ENCODE measurements at places on chromosomes 2 and 18. TPM values are rescaled to one million over a fixed set of nuclear protein-coding genes. Genes with fewer than 3 reads are reported as not detected.

The BOLL gene
- total RNA-seq: not detected

The NPPC gene
- not detected for total RNA-seq

The WNT10A gene
- total RNA-seq: not detected

The ZBTB7C gene
- total RNA-seq: 35.2 TPM

The DLGAP1 gene
- 5.8 TPM for total RNA-seq

The TEX44 gene
- total RNA-seq: not detected

The NEB gene
- total RNA-seq: 3.8 TPM

The DOK1 gene
- 49.6 TPM for total RNA-seq

The CLEC4F gene
- total RNA-seq: not detected

The UGT1A5 gene
- total RNA-seq: not detected

The ASB18 gene
- total RNA-seq: not detected

- H3K27ac ChIP-seq: no peak overlapping the region
- no peaks in the 10 kb centered on the region for H3K4me1 ChIP-seq
- no peaks in the 10 kb centered on the region for H3K27me3 ChIP-seq
- DNase-seq: no peak
These were observed 28.9 kb upstream of the HDAC4 start for GRCh38 chr2:239429473-239430350.

DNA sequence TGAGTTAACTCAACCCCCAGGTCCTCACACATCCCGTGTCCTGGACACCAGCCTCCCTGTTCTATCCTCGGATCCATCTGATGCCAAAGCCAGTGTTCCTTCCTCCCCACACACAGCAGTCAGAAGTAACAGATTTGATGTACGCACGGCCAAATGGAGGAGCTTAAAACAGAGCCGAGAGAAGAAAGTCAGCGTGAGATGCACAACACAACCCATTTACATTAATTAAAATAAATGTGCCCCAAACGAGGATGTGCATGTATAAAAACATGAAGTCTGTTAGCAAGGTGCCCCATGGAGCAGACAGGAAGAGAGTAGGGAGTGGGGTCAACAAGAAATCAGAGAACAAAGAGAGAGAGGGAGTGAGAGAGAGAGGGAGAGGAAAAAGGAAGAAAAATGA lies 191.2 kb downstream of the HAUS1 start:
- no peaks in the 10 kb centered on the region for H3K27me3 ChIP-seq
- no peaks in the 10 kb centered on the region for H3K36me3 ChIP-seq
- H3K4me1 ChIP-seq: no peaks in the 10 kb centered on the region

GRCh38 chr2:161379740-161380139 lies 36.4 kb upstream of the TBR1 start:
- no peaks in the 10 kb centered on the region for H3K36me3 ChIP-seq
- H3K27me3 ChIP-seq: no peaks in the 10 kb centered on the region
- H3K27ac ChIP-seq: no peak overlapping the region
- no peaks in the 10 kb centered on the region for H3K4me1 ChIP-seq
- DNase-seq: no peak

DNA sequence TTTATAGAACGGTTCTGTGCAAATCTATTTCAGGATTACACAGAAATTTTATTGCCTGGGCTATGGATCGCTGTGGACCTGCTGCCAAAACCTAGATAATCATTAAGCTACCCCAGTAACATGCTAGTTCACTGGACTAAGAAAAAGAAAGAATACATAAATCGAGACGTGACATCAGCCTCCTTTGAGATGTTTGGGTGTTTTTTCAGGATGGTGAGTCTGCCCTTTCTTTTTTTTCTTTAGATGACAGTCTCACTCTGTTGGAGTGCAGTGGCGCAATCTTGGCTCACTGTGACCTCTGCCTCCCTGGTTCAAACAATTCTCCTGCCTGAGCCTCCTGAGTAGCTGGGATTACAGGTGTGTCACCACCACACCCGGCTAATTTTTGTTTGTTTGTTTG lies 52.0 kb downstream of the FHOD3 start:
- H3K27me3 ChIP-seq: no peaks in the 10 kb centered on the region
- H3K4me1 ChIP-seq: peaks cover 7% of the 10 kb centered on the region
- no peaks in the 10 kb centered on the region for H3K36me3 ChIP-seq
- H3K4me3 ChIP-seq: no peak overlapping the region
- H3K27ac ChIP-seq: no peak overlapping the region

DNA sequence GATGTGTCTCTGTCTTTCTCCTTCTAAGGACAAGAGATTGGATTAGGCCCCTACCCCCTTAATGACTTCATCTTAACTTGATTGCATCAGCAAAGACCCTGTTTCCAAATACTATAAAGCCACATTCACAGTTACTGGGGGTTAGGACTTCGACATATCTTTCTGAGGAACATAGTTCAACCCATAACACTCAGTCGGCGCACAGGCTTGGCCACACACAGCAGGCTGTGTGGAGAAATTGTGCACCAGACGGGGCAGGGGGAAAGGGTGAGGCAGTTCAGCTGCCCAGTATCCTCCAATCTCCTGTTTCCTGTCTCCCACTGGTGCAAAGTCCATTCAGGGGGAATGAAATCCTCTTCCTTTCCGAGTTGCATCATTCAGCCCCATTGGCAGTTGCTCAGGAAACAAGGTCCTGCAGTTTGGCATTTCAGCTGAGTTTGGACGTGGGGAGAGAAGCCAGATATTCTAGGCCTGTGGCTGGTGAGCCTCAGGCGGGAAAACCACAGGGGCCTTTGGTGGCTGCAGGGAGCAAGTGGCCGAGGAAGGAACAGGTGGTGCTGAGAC lies 9.4 kb upstream of the RAPGEF4 start:
- H3K4me3 ChIP-seq: no peak overlapping the region
- no peak for DNase-seq
- H3K27me3 ChIP-seq: no peaks in the 10 kb centered on the region
- no peaks in the 10 kb centered on the region for H3K4me1 ChIP-seq
- no peaks in the 10 kb centered on the region for H3K36me3 ChIP-seq

- no peaks in the 10 kb centered on the region for H3K27me3 ChIP-seq
- H3K4me1 ChIP-seq: no peaks in the 10 kb centered on the region
- no peak overlapping the region for H3K4me3 ChIP-seq
- H3K36me3 ChIP-seq: no peaks in the 10 kb centered on the region
These were observed 197.6 kb downstream of the LDLRAD4 start for GRCh38 chr18:13416208-13416607.

DNA sequence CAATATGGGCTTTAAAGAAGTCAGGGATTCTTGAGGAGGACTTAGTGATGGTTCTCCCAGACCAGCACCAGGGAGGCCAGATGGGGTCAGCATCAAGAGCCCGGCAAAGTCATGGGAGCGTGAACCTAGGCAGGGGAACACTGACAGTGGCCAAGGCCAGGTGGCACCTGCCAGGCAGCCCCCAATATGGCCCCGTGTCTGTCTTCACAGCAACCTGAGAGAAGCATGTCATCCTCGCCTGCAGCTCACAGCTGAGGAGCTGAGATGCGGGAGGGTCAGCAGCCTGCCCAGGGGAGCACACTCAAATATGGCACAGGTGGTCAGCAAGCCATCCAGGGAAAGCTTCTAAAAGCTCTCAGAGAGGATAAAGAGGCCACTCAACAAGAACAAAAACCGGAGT lies 105.7 kb upstream of the GPC1 start:
- no peak for DNase-seq
- no peak overlapping the region for H3K4me3 ChIP-seq
- no peaks in the 10 kb centered on the region for H3K4me1 ChIP-seq
- no peak overlapping the region for H3K27ac ChIP-seq
- no peaks in the 10 kb centered on the region for H3K27me3 ChIP-seq

DNA sequence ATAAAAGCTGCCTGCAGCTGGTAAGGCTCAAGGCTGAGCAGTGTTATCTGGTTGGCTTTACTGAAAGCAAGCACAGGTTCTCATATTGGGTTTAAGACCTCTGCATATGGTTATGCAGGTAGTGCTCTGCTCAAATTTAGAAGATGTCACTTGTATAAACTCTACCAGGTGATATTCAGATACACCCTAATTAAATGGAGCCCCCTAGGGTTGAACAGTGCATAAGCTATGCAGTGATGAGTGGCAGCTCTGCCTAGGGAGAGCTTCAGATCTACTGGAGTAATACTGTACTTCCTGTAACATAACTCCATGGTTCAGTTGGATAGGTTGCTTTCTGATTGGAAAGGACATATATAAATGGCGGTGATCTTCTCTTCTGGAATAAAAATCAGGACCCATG lies 222.7 kb downstream of the CYRIA start:
- no peak overlapping the region for H3K27ac ChIP-seq
- H3K4me1 ChIP-seq: no peaks in the 10 kb centered on the region
- H3K27me3 ChIP-seq: no peaks in the 10 kb centered on the region
- DNase-seq: no peak
- no peaks in the 10 kb centered on the region for H3K36me3 ChIP-seq

DNA sequence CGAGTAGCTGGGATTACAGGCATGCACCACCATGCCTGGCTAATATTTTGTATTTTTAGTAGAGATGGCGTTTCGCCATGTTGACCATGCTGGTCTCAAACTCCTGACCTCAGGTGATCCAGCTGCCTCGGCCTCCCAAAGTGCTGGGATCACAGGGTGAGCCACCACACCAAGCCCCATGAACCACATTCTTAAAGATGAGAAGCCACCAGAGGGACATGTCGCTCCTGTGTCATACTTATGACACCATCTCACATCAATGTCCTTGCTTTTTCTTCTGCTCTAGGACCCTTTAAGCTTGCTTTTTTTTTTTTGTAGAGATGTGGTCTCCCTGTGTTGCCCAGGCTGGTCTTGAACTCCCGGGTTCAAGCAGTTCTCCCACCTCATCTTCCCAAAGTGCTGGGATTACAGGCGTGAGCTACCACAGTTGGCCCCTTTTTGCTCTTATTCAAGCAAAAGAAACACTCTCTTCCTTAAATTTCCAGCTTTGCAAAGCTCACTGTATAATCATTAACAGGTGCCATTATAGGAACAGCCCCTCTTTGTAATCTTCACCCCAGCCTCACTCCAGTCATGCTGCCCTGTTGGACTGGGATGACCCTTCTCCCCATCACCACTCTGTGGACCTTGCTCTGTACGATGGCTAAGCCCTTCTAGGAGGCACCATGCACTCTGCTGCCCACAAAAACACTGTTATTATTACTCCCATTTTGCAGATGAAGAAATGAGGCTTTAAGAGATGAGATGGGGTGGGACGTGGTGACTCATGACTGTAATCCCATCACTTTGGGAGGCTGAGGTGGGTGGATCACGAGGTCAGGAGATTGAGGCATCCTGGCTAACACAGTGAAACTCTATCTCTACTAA lies 10.8 kb upstream of the KCNG3 start:
- no peak overlapping the region for H3K27ac ChIP-seq
- no peak for DNase-seq
- peaks cover 8% of the 10 kb centered on the region for H3K4me1 ChIP-seq
- no peak overlapping the region for H3K4me3 ChIP-seq

DNA sequence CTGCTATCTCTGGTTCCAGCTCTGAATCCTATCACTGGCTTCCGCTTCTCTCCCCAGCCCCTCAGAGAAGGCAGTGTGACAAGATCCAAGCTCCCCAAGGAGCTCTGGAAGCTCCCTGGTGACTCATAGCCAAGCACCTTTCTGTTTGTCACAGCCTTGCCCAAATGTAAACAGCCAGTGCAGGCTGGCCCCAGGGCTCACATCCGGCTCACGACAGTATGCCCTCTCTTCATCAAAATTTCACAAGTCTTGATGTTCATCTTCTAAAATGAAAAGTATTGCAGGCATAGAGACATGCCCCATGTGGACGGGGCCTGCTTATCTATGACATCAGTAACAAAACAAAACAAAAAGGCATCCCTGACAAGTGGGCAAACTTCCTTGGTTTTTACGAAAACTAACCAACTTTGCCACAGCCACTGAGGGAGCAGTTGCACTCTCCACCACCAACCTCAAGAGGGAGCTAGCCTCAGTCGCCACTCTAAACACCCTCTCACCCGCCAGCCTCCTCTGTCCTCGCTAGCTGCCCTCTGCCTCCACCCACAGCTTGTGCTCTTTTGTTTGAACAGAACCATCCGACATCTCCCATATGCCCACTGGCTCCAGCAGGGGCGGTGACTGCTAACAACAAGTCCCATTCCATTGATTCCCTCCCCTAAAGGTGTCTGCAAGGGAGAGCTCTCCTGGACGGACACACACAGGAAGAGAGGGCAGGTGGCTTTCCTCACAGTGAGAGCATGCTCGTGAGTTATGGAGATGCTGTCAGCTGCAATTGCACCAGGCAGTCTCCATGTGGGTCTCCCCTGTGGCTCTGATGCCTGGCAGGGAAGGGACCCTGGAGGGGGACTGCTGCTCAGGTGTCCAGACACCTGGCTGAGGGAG lies 71.0 kb upstream of the DAPL1 start:
- no peak overlapping the region for H3K4me3 ChIP-seq
- H3K27ac ChIP-seq: no peak overlapping the region
- H3K36me3 ChIP-seq: no peaks in the 10 kb centered on the region
- no peaks in the 10 kb centered on the region for H3K27me3 ChIP-seq

GRCh38 chr2:178530625-178531142 lies 50.4 kb downstream of the PLEKHA3 start:
- no peak overlapping the region for H3K27ac ChIP-seq
- H3K4me1 ChIP-seq: no peaks in the 10 kb centered on the region
- peaks cover under 1% of the 10 kb centered on the region for H3K36me3 ChIP-seq
- H3K4me3 ChIP-seq: no peak overlapping the region
- no peaks in the 10 kb centered on the region for H3K27me3 ChIP-seq

GRCh38 chr2:562391-563364 lies 114.5 kb downstream of the TMEM18 start:
- DNase-seq: no peak
- no peak overlapping the region for H3K4me3 ChIP-seq
- no peak overlapping the region for H3K27ac ChIP-seq
- no peaks in the 10 kb centered on the region for H3K27me3 ChIP-seq

DNA sequence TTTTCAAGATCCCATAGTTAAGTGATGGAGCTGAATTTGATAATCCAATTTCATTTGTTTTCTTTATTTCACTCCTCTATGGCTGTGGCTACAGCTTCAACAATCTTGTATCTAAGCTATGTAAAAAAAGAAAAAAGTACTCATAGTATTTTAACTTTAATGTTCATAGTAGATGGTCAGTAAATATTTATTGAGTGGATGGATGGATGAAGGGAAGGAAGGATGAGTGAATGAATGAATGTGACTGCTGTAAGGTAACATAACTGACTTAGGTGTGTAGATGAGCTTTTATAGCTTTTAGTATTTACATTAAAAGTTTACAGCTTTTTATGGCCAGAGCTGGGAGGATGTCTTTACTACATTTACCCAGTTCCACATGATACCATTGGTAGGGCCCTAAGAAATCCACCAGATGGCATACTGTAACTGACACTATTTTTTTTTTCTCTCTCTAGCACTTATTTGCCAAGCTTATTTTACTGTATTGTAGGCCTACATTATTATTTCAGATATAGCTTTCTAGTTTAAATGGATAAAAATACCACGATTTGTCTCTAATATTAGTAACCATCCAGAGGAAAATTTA lies 13.4 kb upstream of the HRH4 start:
- no peak overlapping the region for H3K27ac ChIP-seq
- H3K4me1 ChIP-seq: no peaks in the 10 kb centered on the region
- DNase-seq: no peak
- H3K27me3 ChIP-seq: no peaks in the 10 kb centered on the region
- no peak overlapping the region for H3K4me3 ChIP-seq
- H3K36me3 ChIP-seq: no peaks in the 10 kb centered on the region

DNA sequence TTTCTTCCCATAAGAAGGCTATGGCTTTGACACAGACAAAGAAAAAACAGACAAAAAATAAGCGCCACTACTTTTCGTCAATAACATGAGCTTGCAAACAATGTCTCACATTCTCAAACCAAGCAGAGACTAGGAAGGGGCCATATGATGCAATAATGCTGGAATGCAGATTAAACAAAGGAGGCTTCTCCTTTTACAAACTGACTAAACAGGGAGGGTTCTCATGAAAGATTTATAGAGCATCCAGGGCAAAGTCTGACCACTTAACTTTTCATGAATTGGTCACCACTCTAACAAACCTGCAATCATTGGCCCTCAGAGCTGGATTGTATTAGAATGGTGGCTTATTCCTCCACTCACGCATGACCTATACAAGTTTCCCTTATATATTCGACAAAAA lies 663.3 kb upstream of the CHAC2 start:
- H3K36me3 ChIP-seq: no peaks in the 10 kb centered on the region
- no peak overlapping the region for H3K27ac ChIP-seq
- no peak for DNase-seq
- H3K27me3 ChIP-seq: no peaks in the 10 kb centered on the region

Data from adrenal gland (tissue), 19 donors.